ENCODE measurements at places on chromosomes 1 and 21. TPM values are rescaled to one million over a fixed set of nuclear protein-coding genes. Genes with fewer than 3 reads are reported as not detected.

DNA sequence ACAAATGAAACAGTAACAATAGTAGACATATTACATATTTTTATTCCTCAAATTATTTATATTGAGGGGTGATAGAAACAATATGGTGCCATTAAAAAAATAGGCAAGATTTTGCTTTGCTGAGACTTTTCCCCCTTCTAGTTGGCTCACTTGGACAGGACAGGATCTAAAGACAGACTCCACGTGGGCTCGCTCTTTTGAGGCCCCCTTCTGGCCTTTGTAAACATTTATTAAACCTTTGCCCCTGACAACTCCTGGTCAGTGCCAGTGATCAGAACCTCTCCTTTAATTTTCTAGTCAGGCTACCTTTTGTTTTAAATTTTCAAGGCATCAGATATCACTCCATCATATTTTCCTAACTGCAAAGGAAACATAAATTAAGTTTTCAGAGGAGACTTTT is 49.7 kb upstream of the IFI44L start:
- no peak for DNase-seq

- DNase-seq, result no peak
Measured at GRCh38 chr1:1373051-1373814, 1.8 kb downstream of the AURKAIP1 start.

The KRTAP21-2 gene
- not detected for polyA plus RNA-seq

DNA sequence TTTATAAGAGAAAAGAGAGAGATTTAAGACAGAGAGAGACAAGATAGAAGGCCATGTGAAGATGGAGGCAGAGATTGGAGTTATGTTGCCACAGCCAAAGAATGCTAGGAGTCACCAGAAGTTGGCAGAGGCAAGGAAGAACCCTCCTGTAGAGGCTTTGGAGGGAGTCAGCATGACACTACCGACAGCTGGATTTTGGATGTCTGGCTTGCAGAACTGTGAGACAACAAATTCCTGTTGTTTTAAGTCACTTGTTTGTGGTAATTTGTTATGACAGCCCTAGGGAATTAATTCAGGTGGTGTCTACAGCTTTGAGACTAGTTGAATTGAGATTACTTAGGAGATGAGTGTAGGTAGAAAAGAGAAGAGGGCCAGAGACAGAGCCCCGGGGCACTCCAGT is 158.5 kb downstream of the DNM3 start:
- no peak for DNase-seq

GRCh38 chr21:28229814-28230213 is 762.9 kb downstream of the LTN1 start:
- DNase-seq, result no peak

- no peak for DNase-seq
Measured at GRCh38 chr1:207298636-207299398, 22.7 kb upstream of the CD55 start.

- DNase-seq, result peak; percentile 56
Measured at GRCh38 chr1:198656500-198656932, 17.7 kb downstream of the PTPRC start.

- DNase-seq, result peak; percentile 21
Measured at GRCh38 chr1:66503841-66504470, 30.0 kb upstream of the SGIP1 start.

DNA sequence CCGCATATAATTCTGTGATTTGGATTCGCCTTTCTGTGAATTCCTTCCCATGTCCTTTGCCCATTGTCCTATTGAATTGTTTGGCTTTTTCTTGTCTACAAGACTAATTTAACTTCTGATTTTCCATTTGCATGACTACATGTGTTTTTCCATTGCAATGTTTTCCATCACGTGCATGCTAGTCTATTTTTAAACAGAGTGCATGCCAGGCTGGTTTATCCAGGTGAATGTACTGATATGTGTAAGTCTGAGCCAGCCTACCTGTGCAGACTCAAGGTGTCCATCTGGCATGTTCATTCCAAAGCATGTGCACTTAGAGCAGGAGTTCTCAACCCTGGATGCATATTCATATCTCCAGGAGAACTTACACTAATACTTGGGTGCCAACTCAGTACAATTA is 59.7 kb downstream of the INAVA start:
- no peak for DNase-seq

Measured in naive B cell (primary cell).